Gastroesophageal sphincter (tissue), 4 donors: ENCODE measurements at places on chromosomes 5 and 9. TPM values are rescaled to one million over a fixed set of nuclear protein-coding genes. Genes with fewer than 3 reads are reported as not detected.

The N4BP3 gene
- 1.3 TPM for total RNA-seq

The OBP2B gene
- total RNA-seq, result not detected

DNA sequence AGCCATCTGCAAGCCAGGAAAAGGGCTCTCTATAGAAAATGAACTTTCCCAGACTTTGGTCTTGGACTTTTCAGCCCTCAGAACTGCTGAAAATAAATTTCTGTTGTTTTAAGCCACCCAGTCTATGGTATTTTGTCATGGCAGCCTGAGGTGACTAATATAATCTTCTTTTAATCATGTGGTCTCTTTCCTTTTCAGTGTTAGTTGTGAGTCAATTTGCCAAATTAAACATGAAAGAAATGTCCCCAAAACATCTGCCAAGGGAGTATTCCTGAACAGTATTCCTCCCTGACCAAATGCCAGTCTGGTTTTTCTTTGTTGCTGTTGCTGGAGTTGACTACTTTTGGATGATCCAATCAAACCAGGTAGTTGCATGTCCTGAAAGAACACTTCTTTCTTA is 4.7 kb upstream of the YTHDC2 start:
- no peak for ATAC-seq

DNA sequence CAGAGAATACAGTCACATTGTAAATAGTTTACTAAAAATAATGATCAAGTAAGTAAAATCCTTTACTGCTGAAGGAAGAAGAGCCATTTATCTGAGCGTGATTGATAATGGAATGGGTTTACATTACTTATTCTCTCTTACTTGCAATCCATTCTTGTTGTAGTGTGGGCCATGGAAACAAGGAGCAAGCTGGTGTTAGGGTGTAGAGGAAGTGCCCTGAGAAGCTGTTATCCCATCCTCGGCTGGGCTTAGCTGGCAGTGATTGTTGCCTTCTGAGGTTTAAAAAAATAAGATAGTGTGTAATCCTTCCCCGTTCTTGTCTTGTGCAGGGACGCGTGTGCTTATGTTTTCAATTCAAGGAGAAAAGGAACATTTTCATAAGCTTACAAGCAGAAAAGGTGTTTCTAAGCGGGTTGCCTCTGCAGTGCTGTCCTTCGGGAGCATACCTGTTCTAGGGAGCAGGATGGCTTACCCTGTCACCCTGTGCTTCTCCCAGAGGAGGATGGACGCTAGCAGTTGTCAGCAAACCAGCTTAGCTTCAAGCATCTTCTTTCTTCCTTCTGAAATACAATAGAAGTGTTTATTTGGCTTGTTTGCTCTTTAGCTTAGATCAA is 188.3 kb downstream of the ARHGEF28 start:
- no peak for ATAC-seq
